AG08395 (cell line): ENCODE measurements at places on chromosomes 3 and 15.

GRCh38 chr3:143261848-143262247, 142.3 kb downstream of the CHST2 start:
- no peak for DNase-seq

- DNase-seq: peak; percentile 94
Observed at GRCh38 chr3:51340013-51340829, 44.9 kb upstream of the MANF start.

GRCh38 chr3:177929310-177929709, 606.9 kb upstream of the KCNMB2 start:
- peak; percentile 16 for DNase-seq

DNA sequence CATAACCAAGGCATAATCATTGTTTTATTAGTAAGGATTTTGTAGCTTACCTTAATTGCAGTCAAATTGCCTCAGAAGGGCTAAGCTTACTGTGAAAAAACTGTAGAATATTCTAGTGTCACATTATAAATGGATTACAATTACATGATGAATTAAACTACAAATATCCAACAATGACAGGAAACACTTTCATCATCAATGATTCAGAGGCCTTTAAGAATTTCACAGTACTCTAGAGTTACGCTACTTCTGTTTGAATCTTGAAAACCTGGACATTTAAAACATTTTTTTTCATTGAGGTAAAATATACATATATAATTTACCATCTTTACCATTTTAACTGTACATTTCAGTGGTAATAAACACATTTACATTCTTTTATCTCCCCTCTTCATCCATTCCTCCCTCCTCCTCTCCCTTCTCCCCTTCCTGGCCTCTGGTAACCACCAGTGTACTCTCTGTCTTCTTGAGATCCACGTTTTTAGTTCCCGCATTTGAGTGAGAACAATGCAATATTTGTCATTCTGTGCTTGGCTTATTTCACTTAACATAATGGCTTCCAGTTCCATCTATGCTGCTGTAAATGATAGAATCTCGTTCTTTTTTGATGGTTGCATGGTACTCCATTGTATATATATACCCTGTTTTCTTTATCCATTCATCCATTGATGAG, 54.7 kb downstream of the GJD2 start:
- DNase-seq: no peak

DNA sequence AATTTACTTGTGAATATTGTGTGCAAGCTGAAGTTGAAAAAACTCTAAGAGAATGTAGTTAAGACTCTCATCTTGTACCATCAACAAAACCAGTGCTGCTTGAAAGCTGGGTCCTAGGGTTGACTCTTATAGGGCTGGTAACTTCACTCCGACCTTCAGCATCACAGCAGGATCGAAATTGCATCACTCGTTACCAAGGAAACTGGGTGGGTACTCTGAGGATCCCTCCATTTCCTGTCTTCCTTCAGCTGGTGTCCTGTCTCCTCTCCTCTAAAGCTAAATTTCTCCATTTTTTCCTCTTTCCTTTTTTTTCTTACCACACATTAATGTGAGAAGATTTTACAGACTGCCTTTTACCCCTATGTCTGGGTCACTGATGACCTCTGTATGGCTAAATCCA, 3.0 kb upstream of the APH1B start:
- no peak for DNase-seq

DNA sequence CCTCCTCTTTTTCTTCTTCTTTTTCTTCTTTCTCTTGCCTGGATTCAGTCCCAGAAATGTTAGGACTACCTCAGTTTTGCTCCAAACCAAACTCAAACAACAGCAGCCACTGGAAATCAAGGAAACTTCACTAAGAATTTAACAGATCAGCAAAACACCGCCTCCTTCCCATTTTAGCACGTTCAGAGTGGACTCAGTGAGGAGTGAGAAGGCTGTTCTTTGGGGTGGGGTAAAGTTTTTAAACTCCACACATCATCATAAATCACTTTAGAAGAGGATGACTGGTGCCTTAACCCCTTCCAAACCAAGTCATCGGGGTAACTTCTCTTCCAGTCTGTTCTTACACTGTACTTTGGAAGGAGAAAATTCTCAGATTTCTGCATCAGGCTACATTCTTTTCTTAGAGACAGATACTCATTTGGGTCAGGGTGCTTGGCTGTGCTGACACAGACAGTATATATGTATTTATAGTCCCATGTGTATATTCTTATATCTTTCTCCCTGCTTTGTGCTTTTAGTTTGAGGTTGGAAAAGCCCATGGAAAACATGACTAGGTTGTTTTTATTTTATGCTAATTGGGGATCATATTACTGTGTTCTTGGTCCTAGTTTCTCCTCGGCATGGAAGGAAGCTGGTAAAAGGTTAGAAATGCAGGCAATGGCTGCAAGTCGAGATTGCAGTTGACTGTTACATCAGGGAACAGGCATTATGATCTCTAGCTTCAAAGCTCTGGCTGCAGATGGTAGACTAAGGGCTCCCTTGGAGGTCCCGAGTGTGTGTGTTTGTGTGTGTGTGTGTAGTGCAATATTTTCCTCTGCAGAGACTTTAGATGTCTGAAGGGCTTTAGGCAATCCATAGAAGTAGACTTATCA, at the start of gene CCDC80:
CCDC80 (minus strand) TSS at position 214 of the 872 bp plus-strand sequence. CDS start 1,238 bp downstream, outside the sequence.
- DNase-seq: peak; percentile 67

DNA sequence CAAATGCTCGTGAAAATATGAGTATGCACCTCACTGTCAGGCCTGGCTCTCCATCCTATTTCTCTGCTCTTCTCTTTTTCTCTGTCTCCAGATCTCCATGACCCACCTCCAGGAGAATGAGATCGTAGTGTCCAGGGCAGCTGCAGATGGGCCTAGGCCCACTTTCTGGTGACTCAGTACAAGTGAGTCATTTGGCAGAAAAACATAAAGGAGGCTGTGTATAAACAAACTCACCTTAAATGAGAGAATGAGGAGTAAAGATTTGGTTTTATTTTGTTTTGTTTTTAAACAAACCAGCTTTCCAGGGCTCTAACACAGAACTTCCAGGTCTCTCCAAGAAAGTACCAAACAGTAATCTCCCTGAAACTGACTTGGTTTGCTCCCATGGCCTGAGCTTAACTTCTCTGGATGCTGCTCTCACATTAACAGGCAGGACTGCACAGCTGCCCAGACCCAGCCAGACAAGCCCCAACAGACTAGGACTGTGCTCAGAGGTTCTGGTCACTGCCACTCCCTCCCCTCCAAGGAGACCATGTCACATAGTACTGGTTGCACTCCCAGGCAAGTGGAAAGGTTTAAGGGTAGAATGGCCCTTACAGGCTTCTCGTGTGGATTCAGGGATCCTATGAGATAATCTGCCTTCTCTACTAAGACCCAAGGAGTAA, 1.5 kb upstream of the HEG1 start:
- DNase-seq: peak; percentile 69

GRCh38 chr3:106058475-106058874, 189.7 kb upstream of the CBLB start:
- DNase-seq: peak; percentile 25

GRCh38 chr3:53502737-53503136, 8.3 kb downstream of the CACNA1D start:
- no peak for DNase-seq

- no peak for DNase-seq
Observed at GRCh38 chr3:82633319-82633718, 871.9 kb upstream of the GBE1 start.

DNA sequence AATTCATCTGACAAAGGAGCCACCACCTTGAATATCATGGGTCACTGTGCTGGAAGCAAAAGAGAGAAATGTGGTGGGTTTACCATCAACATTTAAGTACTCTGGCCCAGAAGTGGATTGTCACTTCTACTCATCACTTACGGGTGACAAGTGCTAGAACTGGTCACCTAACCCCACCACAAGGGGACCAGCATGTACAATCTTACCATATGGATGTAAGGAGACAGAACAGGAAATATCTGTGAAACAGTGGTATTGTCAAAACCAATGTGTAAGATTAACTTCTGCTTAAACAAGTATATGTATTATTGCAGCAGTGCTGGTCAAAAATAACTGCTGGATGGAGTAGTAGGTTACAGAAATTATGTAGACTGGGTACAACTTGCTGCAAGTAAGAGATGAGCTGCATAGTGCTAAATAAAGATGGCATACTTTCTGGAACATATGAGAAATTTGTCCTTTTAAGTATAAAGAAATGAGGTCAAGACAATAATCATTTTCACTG, 171.8 kb downstream of the POTEB3 start:
- DNase-seq: no peak

DNA sequence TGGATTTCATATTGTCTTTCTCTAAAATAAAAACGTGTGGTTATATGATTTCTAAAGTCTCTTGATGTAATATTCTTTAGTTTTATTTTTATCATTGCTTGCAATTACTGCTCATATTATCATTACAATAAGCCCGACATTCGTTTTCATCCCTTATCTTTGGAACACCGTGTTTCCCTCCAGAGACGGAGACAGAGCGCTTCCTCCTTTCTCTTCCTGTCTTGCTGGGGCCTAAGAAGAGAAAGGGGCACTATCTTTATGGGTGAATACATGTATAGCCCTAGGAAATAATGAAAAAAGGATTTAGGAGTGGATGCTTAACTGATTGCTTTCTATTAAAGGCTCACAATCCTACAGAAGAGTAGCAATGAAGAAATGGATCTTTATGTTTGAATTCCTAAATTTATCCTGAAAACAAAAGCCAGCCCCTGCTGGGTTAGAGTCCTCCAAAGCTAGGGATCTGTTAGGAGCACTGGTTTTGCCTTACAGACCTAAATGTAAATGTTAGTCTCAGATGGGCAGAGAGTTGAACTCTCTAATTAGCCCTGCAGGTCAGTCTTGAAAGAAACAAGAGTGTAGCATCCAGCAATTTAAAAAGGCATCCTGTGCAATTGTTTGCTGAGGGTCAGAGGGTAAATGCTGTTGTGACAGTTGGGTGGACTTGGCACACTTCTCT, 145.1 kb downstream of the TP63 start:
- no peak for DNase-seq

DNA sequence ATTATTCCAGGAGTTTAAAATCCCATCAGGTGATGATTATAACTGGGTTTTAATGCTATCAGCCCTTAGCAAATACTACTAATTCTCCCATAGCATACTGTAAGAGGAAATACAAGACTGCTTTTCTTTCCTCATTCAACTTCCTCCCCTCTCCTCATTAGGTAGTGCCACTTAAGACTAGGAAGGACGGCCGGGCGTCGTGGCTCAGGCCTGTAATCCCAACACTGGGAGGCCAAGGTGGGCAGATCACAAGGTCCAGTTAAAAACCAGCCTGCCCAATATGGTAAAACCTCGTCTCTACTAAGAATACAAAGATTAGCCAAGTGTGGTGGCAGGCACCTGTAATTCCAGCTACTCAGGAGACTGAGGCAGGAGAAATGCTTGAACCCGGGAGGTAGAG, 14.7 kb downstream of the NDUFAF1 start:
- no peak for DNase-seq

DNA sequence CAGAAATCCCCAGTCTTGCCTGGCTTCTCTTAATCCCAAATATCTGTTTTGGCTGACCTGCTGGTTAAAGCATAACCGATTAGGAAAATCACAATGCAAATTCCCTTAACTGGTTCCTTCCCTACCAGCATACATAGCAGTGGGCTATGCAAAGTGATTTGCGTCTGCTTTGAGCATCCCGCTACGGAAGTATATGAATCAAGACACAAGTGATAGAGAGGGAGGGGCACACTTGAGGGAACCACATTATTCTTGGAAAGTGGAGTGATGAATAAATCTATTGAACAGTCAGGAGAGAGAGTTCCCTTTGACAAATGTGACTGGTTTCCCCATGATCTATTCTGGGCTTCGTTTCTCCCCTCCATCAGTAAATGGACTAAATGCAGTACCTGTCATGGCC, 119.6 kb upstream of the C15orf61 start:
- DNase-seq: no peak

DNA sequence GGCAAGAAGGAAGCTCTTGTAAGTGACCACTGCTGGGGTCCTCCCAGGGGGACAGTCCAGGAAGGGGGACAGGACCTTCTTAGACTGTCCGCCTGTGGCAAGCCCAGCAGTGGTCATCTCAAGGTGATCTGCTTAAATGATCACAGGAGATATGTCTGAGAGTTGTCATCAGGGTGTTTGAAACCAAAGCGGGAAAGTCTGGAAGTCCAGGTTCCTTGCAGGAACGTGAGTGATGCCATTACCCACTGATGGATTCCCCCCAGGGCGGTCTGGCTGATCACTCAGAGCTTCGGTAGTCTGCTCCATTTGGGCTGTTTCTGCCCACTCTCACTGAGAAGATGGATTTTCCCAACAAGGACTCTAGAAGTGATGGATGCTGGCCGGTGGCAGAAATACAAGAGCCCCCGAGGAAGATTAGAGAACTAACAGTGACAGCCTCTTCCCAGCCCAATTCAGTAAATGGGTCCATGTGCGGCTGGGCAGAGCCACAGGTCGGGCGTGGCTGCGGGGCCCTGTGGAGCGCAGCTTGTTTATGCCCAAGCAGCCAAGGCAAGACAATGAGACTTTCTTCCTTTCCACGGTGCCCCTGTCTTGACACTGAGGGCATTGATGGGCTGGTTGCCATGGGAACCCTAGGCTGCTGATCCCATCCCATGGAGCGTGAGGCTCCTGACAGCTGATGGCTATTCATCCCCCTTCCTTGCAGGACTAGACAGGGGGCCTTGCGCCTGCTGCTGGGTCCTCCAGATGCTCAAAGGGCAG, 9.5 kb downstream of the PCSK6 start:
- DNase-seq: no peak

DNA sequence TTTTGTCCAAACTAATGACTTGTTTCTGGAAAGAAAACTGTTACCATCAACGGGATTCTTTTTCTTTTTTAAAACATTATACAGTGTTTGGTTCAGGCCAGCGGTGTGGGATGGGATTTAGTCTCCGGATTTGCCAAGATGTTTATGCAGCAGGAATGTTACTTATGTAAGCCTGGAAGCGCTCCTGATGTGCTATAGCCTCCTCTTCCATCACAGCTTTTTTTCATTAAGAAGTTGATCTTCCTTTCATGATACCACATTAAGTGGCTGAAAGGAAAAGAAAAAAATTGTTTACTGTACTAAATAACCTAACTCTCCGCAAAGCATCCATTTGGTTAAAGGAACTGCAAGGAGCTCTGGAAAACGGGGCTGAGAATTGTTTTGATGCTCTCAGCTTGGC, 120.5 kb upstream of the ALDH1A3 start:
- DNase-seq: peak; percentile 83

DNA sequence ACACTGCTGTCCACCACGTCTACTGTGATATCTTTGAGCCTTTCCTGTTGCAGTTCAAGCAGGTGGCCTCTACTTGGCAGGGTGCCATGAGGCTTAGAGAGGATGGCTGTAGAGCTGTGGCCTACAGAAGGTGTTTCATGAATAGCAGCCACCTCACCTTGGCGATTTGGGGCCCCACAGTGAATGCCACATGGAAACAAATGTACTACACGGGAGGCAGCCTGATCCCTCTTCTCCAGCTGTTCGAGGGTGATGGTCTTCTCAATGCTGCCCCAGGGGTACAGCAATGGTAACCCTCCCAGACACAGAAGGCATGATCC, 70.7 kb downstream of the FAM43A start:
- no peak for DNase-seq

DNA sequence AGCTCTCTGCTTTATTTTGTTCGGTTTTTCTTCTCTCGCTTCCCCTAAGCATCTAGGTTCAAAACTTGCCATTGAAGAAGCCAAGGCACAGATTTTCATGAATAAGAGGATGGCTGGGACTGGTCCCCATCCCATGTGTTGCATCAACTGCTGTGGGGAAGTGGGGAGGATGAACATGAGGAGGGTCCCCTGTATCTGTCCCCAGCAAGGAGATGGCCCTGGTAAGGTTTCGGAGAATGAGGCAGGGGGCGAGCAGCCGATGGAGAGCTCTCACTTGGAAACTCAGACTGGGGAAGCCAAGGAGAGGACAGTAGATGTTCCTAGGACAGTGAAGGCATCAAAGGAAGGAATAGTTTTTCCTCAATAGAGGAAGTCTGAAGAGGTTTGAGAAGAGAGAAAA, 142.0 kb upstream of the ATP2B2 start:
- no peak for DNase-seq
